ENCODE measurements at places on chromosomes 2 and 18. TPM values are rescaled to one million over a fixed set of nuclear protein-coding genes. Genes with fewer than 3 reads are reported as not detected.

Gene APCDD1
- total RNA-seq, result 0.95 TPM

Gene CIAO1
- total RNA-seq, result 64.3 TPM

Gene PDCL3
- 32.3 TPM for total RNA-seq

Gene REG1B
- not detected for total RNA-seq

Gene FAM161A
- 5.9 TPM for total RNA-seq

Gene PUS10
- 10.3 TPM for total RNA-seq

Gene VWA3B
- total RNA-seq, result not detected
